Activated naive CD8-positive, alpha-beta T cell treated with anti-CD3 and anti-CD28 coated beads, Interleukin-2, amount 10 ng/mL, durations not matched to agents 7 days and 5 days (primary cell): ENCODE measurements at places on chromosomes 1 and 21. TPM values are rescaled to one million over a fixed set of nuclear protein-coding genes. Genes with fewer than 3 reads are reported as not detected.

DNA sequence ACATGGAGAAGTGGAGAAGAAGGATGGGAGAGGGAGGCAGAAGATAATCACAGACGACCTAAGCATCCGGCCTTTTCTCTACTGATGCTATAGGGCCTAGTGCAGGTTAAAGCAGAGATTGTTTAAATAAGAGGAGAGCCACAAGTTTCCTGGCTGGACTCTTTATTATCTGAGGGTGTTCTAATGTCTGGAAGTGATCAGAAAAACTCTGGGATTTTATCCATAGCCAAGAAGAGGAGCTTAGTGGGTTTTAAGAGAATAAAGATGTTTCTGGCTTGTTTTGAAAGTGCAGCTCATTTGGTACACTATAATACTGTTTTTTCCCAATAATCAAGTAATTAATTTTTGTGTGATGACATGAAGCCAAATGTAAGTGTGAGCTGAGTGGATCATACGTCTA lies 419.0 kb downstream of the PTBP2 start:
- no peak overlapping the region for H3K4me3 ChIP-seq
- H3K4me1 ChIP-seq, result peaks cover 3% of the 10 kb centered on the region
- H3K27me3 ChIP-seq, result no peaks in the 10 kb centered on the region
- DNase-seq, result no peak
- H3K36me3 ChIP-seq, result no peaks in the 10 kb centered on the region

GRCh38 chr1:204073837-204074273 lies 940 bp downstream of the SOX13 start:
- DNase-seq, result peak; percentile 35
- H3K4me3 ChIP-seq, result peak overlapping the region; percentile 67
- peaks cover 8% of the 10 kb centered on the region for H3K4me1 ChIP-seq
- peaks cover 85% of the 10 kb centered on the region for H3K27me3 ChIP-seq
- H3K36me3 ChIP-seq, result no peaks in the 10 kb centered on the region
- H3K27ac ChIP-seq, result no peak overlapping the region

The FCAMR gene
- total RNA-seq, result 0.22 TPM

The PLCH2 gene
- 28.2 TPM for total RNA-seq

DNA sequence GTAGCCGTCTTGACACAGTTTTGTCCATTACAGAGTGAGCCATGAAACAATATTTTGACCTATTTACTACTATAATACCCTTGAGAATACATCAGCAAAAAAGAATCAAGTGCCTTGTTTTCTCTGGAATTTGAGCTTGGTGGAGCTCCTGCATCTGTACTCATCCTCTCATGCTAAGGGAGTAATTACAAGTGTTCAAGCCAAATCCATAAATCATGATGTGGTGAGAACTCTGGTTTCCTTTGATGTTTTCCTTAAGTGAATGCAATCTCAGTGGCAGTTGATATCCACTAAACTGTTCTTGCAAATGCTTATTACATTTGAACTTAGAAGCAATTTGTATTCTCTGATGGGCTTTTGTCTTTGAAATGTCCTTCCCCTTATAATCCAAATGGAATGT lies 824.6 kb upstream of the TMPRSS15 start:
- H3K27me3 ChIP-seq, result no peaks in the 10 kb centered on the region
- no peak overlapping the region for H3K4me3 ChIP-seq
- no peaks in the 10 kb centered on the region for H3K36me3 ChIP-seq
- H3K4me1 ChIP-seq, result no peaks in the 10 kb centered on the region
- no peak for DNase-seq

The TMEM167B gene
- total RNA-seq, result 32.5 TPM

GRCh38 chr1:61174060-61174795 lies 91.9 kb downstream of the NFIA start:
- H3K36me3 ChIP-seq, result no peaks in the 10 kb centered on the region
- H3K4me3 ChIP-seq, result no peak overlapping the region
- no peaks in the 10 kb centered on the region for H3K4me1 ChIP-seq
- no peak for DNase-seq

- no peak for DNase-seq
- no peaks in the 10 kb centered on the region for H3K27me3 ChIP-seq
- H3K4me3 ChIP-seq, result peak overlapping the region; percentile 32
- peaks cover 14% of the 10 kb centered on the region for H3K4me1 ChIP-seq
- no peaks in the 10 kb centered on the region for H3K36me3 ChIP-seq
These were observed 18.0 kb downstream of the UMODL1 start for GRCh38 chr21:42089093-42089631.

GRCh38 chr1:33175865-33176264 lies 6.0 kb downstream of the TRIM62 start:
- H3K4me3 ChIP-seq, result no peak overlapping the region
- peaks cover 22% of the 10 kb centered on the region for H3K4me1 ChIP-seq
- no peak overlapping the region for H3K27ac ChIP-seq
- no peak for DNase-seq

The COPA gene
- 119 TPM for total RNA-seq

The KMO gene
- not detected for total RNA-seq

GRCh38 chr1:67652800-67653199 lies 32.2 kb upstream of the GADD45A start:
- no peak for DNase-seq
- no peaks in the 10 kb centered on the region for H3K36me3 ChIP-seq
- no peak overlapping the region for H3K27ac ChIP-seq
- H3K4me1 ChIP-seq, result no peaks in the 10 kb centered on the region
- no peak overlapping the region for H3K4me3 ChIP-seq

The FOXD2 gene
- 0.71 TPM for total RNA-seq

The HSPA6 gene
- total RNA-seq, result 1.2 TPM

- no peaks in the 10 kb centered on the region for H3K36me3 ChIP-seq
- no peak overlapping the region for H3K4me3 ChIP-seq
- no peak for DNase-seq
These were observed 65.4 kb upstream of the IPO9 start for GRCh38 chr1:201763455-201764140.

GRCh38 chr1:25030674-25031589 lies 100.9 kb upstream of the RUNX3 start:
- peak; percentile 77 for DNase-seq
- H3K4me1 ChIP-seq, result peaks cover 80% of the 10 kb centered on the region
- H3K36me3 ChIP-seq, result no peaks in the 10 kb centered on the region
- peak overlapping the region; percentile 88 for H3K4me3 ChIP-seq

GRCh38 chr21:42581336-42581992 lies 67.8 kb downstream of the SLC37A1 start:
- H3K4me3 ChIP-seq, result no peak overlapping the region
- DNase-seq, result no peak
- peaks cover 13% of the 10 kb centered on the region for H3K36me3 ChIP-seq
- H3K27ac ChIP-seq, result no peak overlapping the region

DNA sequence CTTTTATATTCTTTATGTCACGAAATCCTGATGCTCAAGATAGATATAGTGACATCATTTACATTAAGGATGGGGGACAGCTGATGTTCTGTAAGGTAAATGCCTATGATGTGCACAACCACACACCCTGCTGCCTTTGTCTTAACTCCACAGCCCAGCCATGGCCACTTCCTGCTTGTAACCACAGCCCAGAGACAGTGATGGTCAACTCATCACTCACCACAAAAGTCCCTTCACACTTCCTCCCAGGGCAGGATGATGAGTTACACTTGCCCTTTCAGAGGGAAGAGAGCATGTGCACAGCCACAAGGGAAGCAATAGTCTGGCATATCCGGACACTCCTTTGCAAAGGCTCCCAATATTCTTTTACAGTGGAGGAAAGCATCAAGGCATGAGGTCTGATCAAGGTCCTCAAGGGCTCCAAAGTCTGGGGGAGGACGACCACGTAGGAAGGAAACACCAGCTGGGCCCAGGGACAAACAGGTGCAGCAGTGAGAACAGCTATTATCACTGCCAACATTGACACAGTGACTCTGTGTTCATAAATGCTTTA lies 53.8 kb downstream of the PLPP3 start:
- no peaks in the 10 kb centered on the region for H3K36me3 ChIP-seq
- no peak overlapping the region for H3K27ac ChIP-seq
- H3K4me1 ChIP-seq, result peaks cover 7% of the 10 kb centered on the region
- DNase-seq, result no peak
- peaks cover 12% of the 10 kb centered on the region for H3K27me3 ChIP-seq
- H3K4me3 ChIP-seq, result no peak overlapping the region

The MYOC gene
- total RNA-seq, result not detected

DNA sequence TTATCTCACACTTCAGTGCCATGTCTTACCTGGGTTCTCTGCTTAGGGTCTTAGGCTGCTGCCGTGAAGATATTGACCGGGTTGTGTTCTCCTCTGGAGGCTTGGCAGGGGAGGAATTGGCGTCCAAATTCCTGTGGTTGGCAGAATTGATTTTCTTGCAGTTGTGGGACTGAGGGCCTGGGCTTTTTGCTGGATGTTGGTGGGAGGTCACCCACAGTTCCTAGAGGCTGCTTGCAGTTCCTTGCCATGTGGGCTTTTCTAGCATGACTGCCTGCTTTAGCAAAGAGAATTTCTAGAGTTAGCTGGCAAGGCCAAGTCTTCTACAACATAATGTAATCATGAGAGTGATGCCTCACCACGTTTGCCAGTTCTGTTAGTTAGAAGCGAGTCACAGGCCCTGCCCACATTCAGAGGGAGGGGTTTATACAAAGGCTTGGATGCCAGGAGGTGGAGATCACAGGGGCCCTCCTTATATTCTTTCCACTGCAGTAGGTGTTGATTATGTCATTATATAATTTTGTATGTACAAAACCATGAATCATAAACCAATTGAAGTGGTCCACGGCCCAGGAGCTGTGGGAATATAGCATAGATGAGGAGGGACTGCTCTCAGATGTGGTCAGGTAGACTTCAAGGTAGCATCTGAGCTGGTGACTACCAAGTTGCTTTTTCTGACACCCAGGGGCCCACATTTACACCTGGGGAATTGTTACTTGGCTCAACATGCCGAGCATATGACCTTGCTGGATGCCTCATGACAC lies 6.6 kb downstream of the UBL4B start:
- peaks cover 27% of the 10 kb centered on the region for H3K27me3 ChIP-seq
- H3K4me1 ChIP-seq, result peaks cover 6% of the 10 kb centered on the region
- H3K4me3 ChIP-seq, result no peak overlapping the region

The SIK1 gene
- total RNA-seq, result 25.9 TPM

DNA sequence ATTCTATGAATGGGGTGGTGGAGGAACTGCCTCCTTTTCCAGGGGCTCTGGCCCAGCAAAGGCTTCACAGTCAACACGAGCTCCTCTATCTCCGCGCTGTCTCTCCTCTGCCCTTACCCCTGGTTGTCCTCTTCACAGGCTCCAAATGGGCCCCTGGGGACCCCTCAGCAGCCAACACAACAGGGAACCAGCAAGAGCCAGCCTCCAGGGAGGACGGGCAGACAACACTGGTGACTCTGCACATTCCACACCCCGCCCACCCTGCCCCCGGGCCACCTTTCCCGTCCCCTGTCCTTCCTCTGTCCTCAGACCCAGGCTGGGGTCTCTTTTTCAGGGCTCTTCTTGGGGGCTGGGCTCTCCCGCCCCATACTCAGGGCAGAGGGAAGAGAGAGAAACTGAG lies 17.5 kb upstream of the ETV3 start:
- no peak for DNase-seq
- no peaks in the 10 kb centered on the region for H3K36me3 ChIP-seq
- peaks cover 27% of the 10 kb centered on the region for H3K27me3 ChIP-seq
- H3K27ac ChIP-seq, result peak overlapping the region; percentile 76
- H3K4me1 ChIP-seq, result peaks cover 23% of the 10 kb centered on the region
- H3K4me3 ChIP-seq, result peak overlapping the region; percentile 50

- H3K27me3 ChIP-seq, result no peaks in the 10 kb centered on the region
- H3K4me3 ChIP-seq, result no peak overlapping the region
These were observed 56.2 kb downstream of the EVA1C start for GRCh38 chr21:32468681-32469111.

GRCh38 chr1:23237508-23237907 lies 20.2 kb upstream of the HTR1D start:
- no peaks in the 10 kb centered on the region for H3K4me1 ChIP-seq
- peaks cover 8% of the 10 kb centered on the region for H3K27me3 ChIP-seq
- no peak overlapping the region for H3K4me3 ChIP-seq
- no peak overlapping the region for H3K27ac ChIP-seq
- no peaks in the 10 kb centered on the region for H3K36me3 ChIP-seq
- no peak for DNase-seq

The SPRR2G gene
- not detected for total RNA-seq

The LAX1 gene
- total RNA-seq, result 28.4 TPM

DNA sequence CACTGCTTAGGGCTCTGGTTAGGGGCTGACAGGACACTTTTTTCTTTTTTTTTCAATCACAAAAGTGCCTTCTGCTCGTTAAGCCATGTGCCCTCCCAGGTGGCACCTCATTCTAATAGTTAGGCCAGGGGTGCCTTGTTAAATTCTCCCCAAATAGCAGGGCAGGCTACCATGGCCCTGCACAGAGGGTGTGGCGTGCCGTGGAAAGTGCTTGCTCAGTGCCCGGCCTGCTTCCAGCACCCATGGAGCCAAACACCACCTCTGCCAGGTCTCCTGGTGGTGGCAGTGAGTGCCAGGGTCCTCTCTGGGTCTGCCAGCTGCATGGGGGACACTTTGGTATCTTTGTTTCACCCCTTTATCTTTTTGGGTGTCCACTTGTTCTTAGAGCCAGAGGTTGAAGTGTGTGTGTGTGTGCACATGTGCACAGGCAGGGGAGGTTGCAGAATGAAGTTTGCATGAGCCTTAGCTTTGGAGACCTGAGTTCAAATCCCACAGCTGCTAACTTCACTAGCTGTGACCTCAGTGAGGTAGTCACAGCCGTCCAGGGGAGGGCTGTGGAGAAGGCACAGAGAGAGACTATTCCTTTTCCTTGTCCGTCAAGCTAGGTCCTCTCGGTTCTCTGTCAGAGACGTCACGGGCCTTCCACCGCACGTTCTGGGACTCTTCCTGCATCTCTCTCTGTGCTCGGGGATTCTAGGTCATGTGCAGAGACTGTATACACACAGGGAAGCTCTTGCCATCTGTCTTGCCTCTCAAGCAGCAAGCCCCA lies 39.9 kb upstream of the CSF3R start:
- H3K4me1 ChIP-seq, result peaks cover 14% of the 10 kb centered on the region
- H3K27me3 ChIP-seq, result no peaks in the 10 kb centered on the region
- no peak overlapping the region for H3K27ac ChIP-seq
- H3K36me3 ChIP-seq, result no peaks in the 10 kb centered on the region
- DNase-seq, result no peak
- H3K4me3 ChIP-seq, result no peak overlapping the region

GRCh38 chr1:111834956-111835355 lies 79.3 kb downstream of the DDX20 start:
- peaks cover 2% of the 10 kb centered on the region for H3K27me3 ChIP-seq
- no peak overlapping the region for H3K4me3 ChIP-seq
- H3K36me3 ChIP-seq, result no peaks in the 10 kb centered on the region
- no peak overlapping the region for H3K27ac ChIP-seq
- H3K4me1 ChIP-seq, result no peaks in the 10 kb centered on the region

GRCh38 chr1:162366671-162367070 lies 10.0 kb downstream of the SPATA46 start:
- DNase-seq, result no peak
- no peaks in the 10 kb centered on the region for H3K36me3 ChIP-seq
- no peaks in the 10 kb centered on the region for H3K4me1 ChIP-seq

The CATSPERE gene
- 1.6 TPM for total RNA-seq

The FLAD1 gene
- total RNA-seq, result 48.9 TPM
